ENCODE measurements at places on chromosomes 5 and 9. TPM values are rescaled to one million over a fixed set of nuclear protein-coding genes. Genes with fewer than 3 reads are reported as not detected.
A peak's percentile ranks its signal among the peaks of the same experiment; 100 is the strongest.

GRCh38 chr5:25618821-25619220 is 974.0 kb upstream of the CDH10 start:
- no peak for DNase-seq

DNA sequence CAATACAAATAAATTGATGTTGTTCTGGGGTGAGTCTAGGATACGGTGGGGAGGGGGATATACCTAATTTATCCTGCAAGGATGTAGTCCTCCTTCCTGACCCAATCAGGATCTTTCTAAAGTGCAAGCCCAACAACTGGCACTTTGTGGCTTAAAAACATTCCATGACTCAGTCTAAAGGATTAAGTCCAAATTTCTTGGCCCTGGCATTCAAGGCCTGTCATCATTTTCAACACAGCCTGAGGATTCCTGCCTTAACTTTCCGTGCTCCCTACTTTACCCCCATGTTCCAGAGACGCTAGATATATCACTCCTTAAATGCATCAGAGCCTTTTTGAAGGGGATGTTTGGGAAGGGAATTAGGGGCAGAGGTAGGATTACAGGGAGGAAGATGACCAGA is 1.0 kb downstream of the FAM221B start:
- DNase-seq = peak; percentile 31

DNA sequence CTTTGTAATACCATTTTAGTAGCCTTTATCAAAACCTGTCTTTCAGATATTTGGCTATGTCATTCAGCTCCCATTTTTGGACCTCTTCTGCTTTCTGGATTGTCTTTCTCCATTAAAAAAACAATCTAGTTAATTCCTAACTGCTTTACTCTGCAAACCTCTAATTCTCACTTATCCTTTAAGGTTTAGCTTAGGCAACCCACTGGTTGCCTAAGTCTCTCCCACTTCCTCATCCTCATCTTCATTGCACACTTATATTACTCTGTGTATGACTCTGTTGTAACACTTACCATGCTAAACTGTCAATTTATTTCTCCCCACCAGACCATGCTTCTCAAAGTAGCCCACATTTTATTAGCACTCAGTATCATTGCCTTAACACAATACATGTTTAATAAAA is 205.0 kb upstream of the DMRTA1 start:
- no peak for DNase-seq

Gene PDE6A
- total RNA-seq = 0.22 TPM
